ENCODE measurements at places on chromosomes 5 and 9.

DNA sequence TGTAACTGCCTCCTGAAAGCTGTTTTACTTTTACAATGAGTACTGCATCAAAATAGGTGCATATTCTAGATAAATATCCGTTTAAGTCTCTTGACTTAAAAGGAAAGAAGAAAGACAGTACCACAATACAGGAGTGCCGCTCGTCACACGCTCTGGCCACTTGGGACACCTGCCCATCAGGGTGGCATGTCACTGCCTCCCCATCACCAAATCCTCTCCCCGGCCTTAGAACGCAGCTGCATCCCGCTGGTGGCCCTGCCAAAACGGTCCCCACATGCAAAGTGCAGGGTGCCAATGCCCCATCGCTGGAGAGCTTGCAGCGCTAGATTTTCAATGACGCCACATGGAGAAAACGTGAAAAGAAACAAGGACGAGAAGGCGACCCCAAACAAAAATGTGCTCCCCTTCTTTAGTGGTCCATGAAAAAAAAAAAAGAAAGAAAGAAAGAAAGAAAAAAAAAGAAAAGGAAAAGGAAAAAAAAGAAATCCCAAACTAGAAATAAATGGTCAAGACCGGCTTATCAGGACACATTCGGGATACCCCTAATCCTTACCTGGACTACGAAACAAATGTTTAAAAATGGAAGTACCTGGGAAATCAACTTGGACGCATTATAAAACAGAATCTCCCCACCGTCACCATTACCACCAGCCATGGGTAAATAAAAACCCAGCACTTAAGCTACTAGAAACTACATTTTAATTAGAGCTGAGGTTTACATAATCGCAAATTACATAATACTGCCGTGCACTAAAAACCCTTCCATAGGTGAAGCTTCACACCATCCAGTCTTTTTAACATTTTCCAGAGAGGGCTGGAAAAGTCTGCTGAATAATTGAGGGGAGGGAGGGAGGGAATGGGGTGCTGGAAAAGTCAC is 1.0 kb downstream of the ANKH start:
- no peak for DNase-seq

DNA sequence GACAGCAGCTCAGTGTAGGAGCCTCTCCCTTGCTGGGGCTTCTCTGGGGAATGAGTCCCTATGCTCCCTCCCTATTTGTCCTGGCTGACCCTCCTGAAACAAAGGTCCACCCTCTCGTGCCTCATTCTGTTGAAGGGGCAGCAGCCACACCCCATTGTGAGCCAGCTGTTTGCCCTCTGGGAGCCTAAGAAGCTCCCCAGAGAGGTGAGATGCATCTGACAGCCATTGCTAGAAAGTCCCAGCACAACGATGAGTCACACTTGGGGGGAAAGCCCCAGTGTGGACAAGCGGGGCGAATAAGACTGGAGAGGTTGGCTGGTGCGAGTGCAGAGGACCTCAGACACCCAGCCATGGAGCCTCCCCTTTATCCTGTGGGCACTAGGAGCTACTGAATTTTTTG is 101.4 kb downstream of the PPARGC1B start:
- DNase-seq = no peak

DNA sequence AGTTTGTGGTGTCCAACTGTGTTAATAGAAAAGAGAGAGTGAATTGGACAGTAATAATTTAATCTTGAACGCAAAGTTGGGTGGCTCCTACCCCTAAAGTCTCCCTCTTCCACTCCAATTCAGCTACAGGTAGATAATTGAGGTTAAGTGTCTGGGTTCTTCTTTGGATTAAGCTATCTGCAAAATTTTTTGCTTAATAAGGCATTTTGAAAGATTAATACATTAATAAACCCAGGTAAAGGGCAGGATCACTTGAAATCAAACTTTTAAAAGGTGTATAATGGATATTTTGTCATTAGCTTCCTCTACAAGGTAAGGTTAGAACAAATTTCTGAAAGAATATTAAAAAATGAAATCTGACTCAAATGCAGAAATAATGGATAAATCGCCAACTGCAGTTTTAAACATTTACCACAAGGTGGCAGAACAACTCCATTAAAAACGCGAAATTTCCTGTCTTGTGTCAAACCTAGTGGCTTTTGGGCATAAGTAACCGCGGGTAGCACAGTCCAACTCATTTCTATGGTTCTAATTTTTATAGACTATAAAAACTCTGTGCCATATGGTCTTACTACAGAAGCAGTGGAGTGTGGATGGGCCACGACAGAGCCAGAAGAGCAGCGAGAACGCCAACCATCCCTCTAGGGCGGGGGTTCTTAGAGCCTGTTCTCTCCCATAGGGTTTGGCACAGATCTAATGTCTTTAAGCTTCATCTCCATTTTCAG is 276.5 kb downstream of the ARHGEF28 start:
- DNase-seq = no peak

GRCh38 chr5:25669645-25670401 is 1025.0 kb upstream of the CDH10 start:
- DNase-seq = no peak

DNA sequence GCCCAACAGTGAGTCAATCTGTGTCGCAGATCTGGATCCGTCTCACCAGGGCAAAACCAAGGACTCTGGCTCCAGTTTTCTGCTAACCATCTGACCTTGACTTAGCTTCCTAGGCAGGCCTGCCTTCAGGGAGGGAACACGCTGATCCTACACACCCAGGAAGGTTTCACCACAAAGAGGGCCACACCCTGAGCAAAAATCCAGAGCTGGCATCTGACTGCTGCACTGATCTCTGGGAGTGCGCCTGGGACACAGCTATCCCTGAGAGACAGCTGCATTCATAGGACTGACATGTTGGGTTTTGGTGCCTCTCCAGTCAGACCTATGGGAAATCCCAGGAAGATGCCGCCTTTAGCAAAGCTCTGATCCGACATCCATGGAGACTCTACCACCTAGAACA is 47.5 kb downstream of the CDK5RAP2 start:
- DNase-seq = no peak

Data from right renal cortex interstitium (tissue), 3 donors.